ENCODE measurements at places on chromosomes 5 and 9.

DNA sequence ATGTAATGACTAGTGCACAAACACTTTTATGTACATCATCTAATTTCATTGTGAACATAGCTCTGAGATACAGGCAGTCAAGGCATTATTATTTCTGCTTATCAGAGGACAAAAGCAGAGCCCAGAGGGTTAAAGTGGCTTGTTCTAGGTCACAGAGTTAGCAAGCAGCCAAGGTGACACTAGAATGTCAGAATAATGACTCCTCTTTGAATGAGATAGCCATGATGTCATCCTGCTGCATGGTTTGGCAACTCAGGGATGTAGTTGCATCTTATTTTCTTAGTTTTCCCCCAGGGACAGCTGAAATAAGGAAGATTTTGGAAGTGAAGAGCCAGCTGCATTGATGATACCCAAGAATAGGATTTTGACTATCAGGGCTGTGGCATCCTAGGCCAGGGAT lies 54.4 kb downstream of the KCNV2 start:
- peak; percentile 44 for DNase-seq

GRCh38 chr9:112552229-112553056 lies 65.8 kb downstream of the KIAA1958 start:
- no peak for DNase-seq

- no peak for DNase-seq
Measured at GRCh38 chr5:110873773-110874437, 135.1 kb downstream of the SLC25A46 start.

- no peak for DNase-seq
Measured at GRCh38 chr9:36968574-36969215, 65.4 kb downstream of the PAX5 start.

DNA sequence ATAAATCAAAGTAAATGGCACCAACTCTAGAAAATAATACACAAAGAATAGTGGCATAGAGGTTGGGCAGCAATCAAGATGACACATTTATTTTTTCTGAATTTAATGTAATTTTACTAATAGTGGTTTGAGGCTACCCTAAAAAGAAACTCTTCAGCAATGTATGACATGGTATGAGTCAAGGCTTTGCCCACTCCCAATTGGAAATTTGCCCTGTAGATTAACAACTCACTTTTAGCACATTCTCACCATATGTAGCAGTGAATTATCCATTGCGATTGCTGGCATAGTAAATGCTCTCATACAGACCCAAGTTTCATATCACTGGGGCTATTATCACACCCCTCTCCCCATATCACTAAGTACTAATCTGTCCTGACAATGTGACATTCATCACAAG lies 832.1 kb upstream of the ZNF608 start:
- DNase-seq: no peak

GRCh38 chr9:136544548-136544963 lies 1.3 kb downstream of the NOTCH1 start:
- DNase-seq: no peak
